Stimulated activated CD4-positive, alpha-beta T cell treated with anti-CD3 and anti-CD28 coated beads, Interleukin-15, amount 100 ng/mL, for 24 hours (primary cell): ENCODE measurements at places on chromosomes 3 and 15.
A peak's percentile ranks its signal among the peaks of the same experiment; 100 is the strongest.

DNA sequence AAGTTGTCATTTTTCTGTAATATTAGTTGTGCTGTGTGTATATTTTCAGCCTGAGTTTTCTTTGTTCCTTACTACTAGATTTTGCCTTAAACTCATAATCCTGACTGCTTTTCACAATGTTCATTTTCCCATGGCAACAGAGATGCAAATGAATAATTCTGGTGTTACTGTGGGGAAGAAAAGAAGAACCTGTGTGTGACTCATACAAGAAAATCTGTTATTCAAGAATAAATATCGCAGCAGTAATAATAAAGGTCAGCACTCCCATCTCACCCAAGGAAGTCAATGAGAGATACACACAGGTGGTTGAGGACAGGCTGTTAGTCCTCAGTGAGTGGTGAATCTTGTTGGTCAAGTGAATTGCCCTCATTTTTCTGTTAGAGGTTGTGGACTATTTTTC lies 656.6 kb upstream of the NAALADL2 start:
- DNase-seq, result no peak

- no peak for DNase-seq
These were observed 18.8 kb downstream of the B4GALT4 start for GRCh38 chr3:119221779-119222320.

GRCh38 chr3:87765256-87765655 lies 293.5 kb downstream of the CGGBP1 start:
- DNase-seq, result no peak

- DNase-seq, result peak; percentile 3
These were observed 278.1 kb downstream of the ZPLD1 start for GRCh38 chr3:102712896-102713295.

DNA sequence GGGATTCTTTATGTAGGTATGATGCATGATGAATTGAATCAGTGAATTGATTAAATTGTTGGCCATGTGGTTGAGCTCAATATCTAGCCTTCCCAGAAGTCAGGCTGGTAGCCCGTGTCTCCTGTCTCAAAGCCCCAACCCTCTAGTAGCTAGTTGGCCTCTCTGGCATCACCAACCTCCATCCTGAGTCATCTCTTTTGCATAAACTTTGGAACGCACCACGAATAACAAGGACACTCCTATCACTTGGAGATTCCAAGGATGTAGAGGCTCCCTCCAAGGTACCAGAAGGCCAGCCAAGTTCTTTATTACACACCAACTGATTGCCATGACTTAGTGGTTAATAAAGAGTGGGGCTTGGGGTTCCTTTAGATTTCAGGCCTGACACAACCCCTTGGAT lies 148.4 kb downstream of the APBA2 start:
- no peak for DNase-seq

DNA sequence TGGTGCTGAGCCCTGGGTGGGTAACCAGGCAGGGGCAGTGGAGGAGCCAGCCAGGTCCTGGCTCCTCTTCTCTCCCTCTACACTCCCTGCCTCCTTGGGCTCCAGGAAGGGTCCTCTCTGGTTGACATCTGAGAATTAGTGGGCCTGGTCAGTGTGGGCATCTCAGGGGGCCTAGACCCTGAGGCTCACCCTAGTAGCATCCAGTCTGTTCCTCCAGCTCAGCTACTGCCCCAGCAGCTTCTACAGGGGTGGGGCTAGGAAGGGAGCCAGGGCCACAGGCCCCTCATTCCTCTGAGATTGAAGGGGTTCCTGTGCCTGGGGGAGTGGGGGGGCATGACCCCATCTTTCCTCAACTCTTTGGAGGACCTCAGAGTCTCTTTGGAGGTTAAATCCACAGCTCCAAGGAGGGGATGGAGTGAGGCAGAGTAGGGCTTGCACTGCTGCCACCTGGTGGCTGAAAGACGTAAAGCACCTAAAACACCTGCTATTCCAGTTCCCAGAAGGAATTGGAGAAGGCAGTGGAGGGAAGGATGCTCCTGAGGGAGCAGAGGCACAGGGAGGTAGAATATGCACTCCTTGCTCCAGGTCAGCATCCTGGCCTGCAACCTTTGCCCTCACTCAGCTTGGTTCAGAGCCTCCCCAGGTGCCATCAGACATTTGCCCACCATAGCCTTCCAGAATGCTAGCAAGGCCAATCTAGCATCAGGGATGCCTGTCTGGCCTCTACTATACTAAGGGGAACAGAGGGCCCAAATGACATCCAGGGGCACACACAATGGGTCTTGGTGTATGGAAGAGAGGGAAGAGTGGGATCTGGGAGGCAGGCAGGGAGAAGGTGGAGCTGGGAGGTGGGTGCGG lies 25.1 kb downstream of the C3orf18 start:
- peak; percentile 72 for DNase-seq

DNA sequence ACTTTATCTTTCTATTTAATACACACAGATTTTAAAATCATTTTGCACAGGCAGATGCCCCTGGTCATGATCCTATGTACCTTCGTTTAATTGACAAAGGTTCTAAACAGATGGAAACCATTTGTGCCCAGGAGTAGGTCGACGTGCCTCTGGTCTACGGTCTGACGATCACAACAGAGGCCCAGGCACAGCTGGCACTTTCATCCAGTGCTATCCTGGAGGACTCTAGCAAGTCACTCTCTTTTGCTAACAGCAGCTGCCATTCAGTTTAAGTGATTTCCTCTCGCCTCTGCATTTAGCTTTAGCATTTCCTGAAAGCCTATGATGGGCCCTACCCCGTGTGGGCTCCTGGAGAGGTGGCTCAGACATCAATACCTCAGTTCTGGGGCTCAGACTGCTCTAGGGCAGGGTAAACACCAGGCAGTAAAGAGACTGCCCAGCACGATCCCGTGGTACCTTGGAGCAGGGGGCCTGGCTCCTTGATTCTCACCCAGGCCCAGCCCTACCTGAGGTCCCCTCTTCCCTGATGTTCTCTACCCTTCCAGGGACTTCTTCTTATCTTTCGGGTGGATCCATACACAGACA lies 83.2 kb upstream of the SNRPA1 start:
- no peak for DNase-seq

DNA sequence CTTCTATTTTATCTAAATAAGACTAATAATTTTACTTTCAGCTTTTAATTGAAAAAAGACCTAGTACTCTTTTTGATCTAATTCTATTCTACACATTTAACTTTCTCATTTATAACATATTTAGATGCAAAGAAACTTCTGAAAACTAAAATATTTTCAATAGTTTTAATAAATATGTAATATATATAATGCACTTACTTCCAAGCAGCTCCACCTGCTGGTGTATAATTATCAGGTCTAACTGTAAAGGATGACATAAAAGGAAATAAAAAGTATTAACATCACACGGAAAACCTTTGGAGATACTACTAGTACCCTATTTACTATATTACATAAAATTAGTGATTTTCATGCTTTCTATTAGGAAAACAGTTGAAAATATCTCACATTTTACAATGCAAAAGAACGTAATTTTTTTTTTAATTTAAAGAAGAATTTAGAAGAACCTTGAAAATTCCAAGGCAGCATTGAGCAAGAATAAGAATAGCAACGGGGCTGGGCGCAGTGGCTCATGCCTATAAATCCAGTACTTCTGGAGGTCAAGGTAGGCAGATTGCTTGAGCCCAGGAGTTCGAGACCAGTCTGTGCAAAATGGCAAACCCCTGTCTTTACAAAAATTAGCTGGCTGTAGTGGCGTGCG lies 10.2 kb downstream of the PLSCR5 start:
- no peak for DNase-seq

GRCh38 chr3:32972482-32973146 lies 21.2 kb downstream of the CCR4 start:
- no peak for DNase-seq

DNA sequence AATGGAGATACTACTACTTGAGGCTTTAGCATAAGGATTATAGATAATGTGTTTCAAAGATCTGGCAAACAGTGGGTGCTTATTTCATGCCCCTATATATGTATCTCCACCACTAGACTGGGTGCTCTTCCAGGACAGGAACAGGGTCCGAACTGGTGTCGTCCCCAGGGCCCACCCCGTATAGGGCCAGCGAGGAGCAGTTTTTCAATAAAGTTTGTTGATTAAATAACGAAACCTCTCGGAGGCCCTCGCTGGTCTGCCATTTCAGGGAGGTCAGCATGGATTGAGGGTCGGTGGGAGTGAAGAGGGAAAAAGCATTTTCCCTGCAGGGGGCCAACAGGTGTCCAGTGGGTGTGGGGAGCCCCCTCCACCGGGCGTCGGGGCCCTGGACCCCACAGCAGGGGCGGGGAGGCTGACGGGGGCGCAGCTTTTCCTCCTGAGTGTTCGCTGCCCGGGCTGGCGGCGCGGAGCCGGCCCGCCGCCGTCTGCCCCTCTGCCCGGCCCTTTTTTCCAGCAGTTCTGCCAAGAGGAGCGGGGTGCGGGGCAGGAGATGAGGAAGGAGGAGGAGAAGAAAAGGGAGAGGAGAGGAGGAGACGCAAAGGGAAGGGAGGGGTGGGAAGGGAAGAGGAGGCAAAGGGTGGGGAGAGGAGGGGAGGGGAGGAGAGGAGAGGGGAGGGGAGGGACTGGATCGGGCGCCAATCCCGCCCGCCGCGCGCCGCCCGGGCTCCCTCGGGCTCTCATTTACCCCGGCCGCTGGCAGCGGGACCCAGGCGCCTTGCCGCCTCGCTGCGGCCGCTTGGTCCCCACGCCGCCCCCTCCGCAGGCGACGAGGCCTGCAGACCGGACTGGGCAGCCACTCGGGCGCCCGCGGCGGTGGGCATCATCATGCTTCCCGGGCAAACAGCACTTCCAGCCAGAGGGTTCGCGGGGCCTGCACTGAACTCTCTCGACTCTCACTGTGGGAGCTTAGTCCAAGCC lies 66.3 kb downstream of the ISG20 start:
- peak; percentile 20 for DNase-seq

DNA sequence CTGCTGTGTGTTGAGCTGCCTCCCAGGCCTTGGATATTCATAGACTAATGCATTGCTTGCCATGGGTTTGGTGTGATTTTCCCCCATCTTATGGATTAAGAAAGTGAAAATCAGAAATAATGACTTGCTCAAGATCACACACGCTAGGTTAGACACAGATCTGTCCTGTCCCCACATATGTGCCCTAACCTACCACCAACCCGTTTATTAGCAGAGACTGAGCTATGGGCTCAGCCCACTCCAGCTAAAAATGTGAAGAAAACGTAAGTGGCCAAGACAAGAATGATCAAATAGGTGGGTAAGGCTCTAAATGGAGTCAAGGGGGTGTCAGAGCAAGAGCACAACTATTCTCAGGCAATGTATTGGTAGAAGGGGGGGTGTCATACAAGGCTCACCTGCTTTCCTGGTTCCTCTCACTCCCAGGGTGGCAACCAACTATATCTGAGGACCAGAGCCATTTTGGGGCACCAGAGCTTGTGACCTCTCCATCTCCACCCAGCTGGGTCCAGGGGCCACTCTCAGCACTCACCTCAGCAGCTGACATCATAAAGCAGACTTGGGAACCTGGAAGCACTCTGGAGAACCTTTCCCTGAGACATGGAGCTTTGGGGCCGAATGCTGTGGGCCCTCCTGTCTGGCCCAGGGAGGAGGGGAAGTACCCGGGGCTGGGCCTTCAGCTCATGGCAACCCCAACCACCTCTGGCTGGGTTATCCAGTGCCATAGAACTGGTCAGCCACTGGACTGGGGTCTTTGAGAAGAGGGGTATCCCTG lies 1.4 kb downstream of the HEMK1 start:
- DNase-seq, result peak; percentile 30

- no peak for DNase-seq
These were observed 103.9 kb downstream of the FBN1 start for GRCh38 chr15:48541341-48542278.

DNA sequence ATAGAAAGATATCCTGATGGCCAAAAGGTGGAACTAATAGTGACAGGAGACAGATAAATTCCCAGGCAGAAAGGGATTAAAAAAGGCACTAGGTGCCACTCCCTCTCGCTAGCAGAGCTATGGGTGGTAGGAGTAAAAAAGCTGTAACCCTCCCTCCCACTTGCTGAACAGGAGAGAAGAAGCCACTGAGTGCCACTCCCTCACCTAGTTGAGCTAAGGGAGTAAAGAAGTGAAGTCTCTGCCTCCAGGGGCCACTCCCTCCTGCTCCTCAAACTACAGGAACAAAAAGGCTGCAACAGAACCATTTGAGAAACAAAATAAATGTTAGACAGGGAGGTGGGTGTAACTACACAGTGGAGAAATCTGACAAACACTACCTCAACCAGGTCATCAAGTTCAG lies 276.2 kb upstream of the EPHA6 start:
- DNase-seq, result no peak

DNA sequence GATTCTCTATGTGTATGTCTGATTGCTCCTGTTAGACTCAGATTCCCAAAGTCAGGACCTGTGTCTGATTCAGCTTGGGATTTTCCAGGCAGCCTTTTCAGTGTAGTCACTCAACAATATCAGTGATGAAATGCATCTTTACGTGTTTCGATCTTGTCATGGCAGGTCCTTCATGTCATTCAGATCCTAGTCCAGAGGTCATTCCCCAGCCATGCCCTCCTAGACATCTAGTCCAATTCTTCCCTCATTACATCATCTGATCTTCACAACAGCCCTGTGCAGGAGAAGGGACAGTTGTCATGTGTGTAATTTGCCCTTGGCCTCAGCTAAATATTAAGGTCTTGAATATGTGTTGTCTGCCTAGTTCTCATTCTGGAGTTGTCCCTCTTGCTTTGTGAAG lies 153.2 kb upstream of the NR2E3 start:
- DNase-seq, result no peak

- DNase-seq, result no peak
These were observed 12.6 kb downstream of the RAB6B start for GRCh38 chr3:133882986-133883586.

- DNase-seq, result no peak
These were observed 35.0 kb upstream of the CAPN7 start for GRCh38 chr3:15171096-15171495.

DNA sequence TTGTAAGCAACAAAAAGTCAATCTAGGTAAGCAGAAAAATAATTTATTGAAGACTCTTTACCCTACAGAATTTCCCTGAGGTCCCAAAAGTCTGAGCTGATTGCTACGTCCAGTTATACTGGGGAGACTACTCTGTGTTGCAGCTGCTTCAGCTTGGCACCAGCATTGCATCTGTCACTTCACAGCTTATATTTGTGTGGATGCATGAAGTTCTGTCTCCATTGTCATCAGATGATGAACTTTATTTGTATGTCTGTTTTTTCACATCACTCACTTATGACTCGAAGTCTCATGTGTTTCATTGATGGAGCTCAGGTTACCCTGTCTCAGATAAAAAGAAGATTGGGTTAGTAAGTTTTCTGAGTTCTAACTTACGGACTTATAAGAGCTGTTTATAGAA lies 75.3 kb upstream of the LRRFIP2 start:
- no peak for DNase-seq

DNA sequence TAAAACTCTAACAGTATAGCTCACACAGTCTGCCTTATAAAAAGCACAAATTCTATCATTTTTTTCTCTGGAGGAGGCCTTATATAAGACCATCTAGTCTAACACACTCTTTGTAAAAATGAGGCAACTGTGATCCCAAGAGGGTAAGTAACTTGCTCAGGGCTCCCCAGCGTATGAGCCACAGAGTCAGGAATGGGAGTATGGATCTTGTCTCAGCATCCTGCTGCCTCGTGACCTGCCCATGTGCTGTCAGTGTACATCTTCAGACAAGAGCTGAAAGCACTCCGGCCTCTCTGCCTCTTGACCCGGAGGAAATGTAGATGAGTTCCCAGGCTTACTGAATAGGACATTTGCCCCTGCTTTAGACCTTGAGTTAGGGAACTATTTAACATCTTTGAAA lies 28.4 kb upstream of the MEF2A start:
- DNase-seq, result no peak

- no peak for DNase-seq
These were observed 26.8 kb downstream of the POLG start for GRCh38 chr15:89307791-89308190.

- DNase-seq, result no peak
These were observed 2.3 kb upstream of the GFM1 start for GRCh38 chr3:158642005-158642404.
